Activated CD8-positive, alpha-beta memory T cell treated with anti-CD3 and anti-CD28 coated beads, Interleukin-2, amount 10 ng/mL, durations not matched to agents 7 days and 5 days (primary cell): ENCODE measurements at places on chromosomes 5 and 9. TPM values are rescaled to one million over a fixed set of nuclear protein-coding genes. Genes with fewer than 3 reads are reported as not detected.

GRCh38 chr5:65327582-65327981 is 154.1 kb downstream of the ADAMTS6 start:
- H3K36me3 ChIP-seq, result no peaks in the 10 kb centered on the region
- H3K27ac ChIP-seq, result no peak overlapping the region
- H3K4me1 ChIP-seq, result no peaks in the 10 kb centered on the region
- no peaks in the 10 kb centered on the region for H3K27me3 ChIP-seq

DNA sequence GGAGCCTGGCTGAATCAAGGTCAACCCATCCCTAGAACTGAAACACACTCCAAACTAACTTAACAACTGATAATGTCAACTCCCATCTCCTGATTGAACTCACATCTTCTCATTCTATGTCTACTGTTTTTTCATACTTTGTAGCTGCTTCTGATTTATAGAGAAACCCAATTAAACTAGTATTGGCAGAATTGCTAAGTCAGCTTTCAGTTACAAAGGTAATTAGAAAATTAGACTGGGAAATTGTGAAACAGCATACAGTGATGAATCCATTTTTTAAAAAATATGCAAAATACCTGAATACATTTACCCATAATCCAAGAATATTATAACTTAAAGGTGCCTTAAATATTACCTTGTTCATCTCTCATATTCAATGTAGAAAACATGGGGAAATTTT is 535.2 kb upstream of the CLINT1 start:
- no peaks in the 10 kb centered on the region for H3K36me3 ChIP-seq
- no peak overlapping the region for H3K4me3 ChIP-seq
- H3K4me1 ChIP-seq, result no peaks in the 10 kb centered on the region

- no peak overlapping the region for H3K27ac ChIP-seq
- H3K4me1 ChIP-seq, result no peaks in the 10 kb centered on the region
- no peak overlapping the region for H3K4me3 ChIP-seq
- DNase-seq, result no peak
- H3K27me3 ChIP-seq, result no peaks in the 10 kb centered on the region
- no peaks in the 10 kb centered on the region for H3K36me3 ChIP-seq
Observed at GRCh38 chr5:9062873-9063272, 483.0 kb downstream of the SEMA5A start.

- H3K4me1 ChIP-seq, result no peaks in the 10 kb centered on the region
- H3K27me3 ChIP-seq, result no peaks in the 10 kb centered on the region
- peak; percentile 62 for DNase-seq
Observed at GRCh38 chr9:134698587-134699342, 57.2 kb downstream of the COL5A1 start.

Gene TOMM5
- 113 TPM for total RNA-seq
